Fibroblast of skin of left biceps (primary cell): ENCODE measurements at places on chromosomes 12 and 14.

- DNase-seq = no peak
Observed at GRCh38 chr12:108896817-108897216, 16.9 kb downstream of the DAO start.

DNA sequence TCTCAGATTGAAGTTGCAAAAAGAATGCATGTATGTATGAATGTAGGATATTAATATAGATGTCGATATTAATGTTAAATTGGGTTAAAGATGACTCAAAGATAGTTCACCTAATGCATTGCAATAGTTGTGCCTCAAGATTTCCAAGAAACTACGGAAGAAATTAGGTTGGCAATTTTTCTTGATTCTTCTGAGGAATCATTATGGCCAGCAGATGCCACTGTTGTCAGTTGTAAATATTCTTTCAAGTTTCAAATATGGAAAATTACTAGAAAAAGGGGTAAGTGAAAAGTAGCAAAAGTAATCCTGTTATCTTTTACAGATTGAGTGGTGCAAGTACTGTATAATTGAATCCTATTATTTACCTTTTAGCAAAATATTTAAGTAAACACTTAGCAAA is 202.1 kb downstream of the ADAMTS20 start:
- DNase-seq = no peak

GRCh38 chr12:55850893-55851292 is 8.2 kb upstream of the MMP19 start:
- DNase-seq = no peak

- no peak for DNase-seq
Observed at GRCh38 chr14:96676166-96676565, 121.0 kb upstream of the VRK1 start.

DNA sequence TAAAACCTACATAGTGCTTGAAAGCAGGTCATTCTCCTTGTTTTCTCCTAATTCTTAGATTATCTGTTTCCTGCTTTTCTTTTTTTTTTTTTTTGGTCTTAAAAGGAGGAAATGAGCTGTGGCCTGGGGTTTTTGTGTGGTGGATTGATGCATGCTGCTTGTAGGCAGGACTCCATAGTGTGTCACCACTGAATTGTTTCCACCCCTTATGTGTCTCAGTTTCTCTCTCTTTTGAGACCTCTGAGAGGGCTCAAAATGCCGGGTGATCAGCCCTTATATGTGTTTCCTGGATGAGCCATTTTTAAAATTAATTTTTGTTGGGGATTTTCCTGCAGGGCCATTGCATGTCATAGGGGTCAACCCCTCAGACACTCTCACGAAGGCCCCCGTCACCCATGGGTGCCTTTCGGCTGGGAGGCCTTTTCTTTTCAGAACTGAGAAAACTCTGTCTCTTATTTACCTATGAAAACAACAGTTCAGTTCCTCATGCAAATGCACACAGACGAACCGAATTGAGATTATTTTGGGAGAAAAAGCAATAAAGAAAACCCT is 32.0 kb upstream of the LRRK2 start:
- no peak for DNase-seq

GRCh38 chr14:94132285-94132887 is 3.0 kb upstream of the IFI27L2 start:
- no peak for DNase-seq
